ENCODE measurements at places on chromosomes 16 and 17.
A peak's percentile ranks its signal among the peaks of the same experiment; 100 is the strongest.

- DNase-seq, result no peak
Measured at GRCh38 chr16:58331024-58331707, 36.3 kb upstream of the PRSS54 start.

GRCh38 chr17:66570447-66571195 lies 264.3 kb upstream of the CACNG5 start:
- DNase-seq, result no peak

- no peak for DNase-seq
Measured at GRCh38 chr16:22272870-22273650, 24.1 kb upstream of the POLR3E start.

- DNase-seq, result no peak
Measured at GRCh38 chr17:20154286-20155000, 145.3 kb downstream of the SPECC1 start.

DNA sequence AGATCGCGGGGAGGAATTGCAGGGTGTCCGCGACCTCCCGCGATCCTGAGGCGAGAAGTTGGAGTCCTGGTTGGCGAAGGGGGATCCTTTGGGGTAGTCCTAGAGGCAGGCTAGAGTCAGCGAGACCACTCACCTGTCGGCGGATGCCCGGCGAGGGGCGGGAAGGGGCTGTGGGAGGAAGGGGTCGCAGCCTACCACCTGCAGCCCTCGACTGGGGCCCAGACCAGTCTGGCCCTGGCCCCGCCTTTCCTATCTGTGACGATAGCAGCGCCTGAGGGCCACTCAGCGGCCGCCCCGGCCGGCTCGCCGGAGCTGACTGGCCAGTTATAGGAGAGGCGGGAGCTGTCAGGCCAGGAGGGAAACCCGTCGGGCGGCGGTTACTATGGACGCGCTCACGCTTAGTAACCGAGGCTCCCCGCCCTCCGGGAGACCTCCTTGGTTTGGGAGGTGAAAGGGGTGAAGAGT lies at the start of gene TEKT3:
TEKT3 (minus strand) TSS at position 213 of the 465 bp plus-strand sequence. CDS start 10,012 bp downstream, outside the sequence.
- DNase-seq, result peak; percentile 34

GRCh38 chr17:76781056-76781982 lies 43.4 kb downstream of the MFSD11 start:
- no peak for DNase-seq

DNA sequence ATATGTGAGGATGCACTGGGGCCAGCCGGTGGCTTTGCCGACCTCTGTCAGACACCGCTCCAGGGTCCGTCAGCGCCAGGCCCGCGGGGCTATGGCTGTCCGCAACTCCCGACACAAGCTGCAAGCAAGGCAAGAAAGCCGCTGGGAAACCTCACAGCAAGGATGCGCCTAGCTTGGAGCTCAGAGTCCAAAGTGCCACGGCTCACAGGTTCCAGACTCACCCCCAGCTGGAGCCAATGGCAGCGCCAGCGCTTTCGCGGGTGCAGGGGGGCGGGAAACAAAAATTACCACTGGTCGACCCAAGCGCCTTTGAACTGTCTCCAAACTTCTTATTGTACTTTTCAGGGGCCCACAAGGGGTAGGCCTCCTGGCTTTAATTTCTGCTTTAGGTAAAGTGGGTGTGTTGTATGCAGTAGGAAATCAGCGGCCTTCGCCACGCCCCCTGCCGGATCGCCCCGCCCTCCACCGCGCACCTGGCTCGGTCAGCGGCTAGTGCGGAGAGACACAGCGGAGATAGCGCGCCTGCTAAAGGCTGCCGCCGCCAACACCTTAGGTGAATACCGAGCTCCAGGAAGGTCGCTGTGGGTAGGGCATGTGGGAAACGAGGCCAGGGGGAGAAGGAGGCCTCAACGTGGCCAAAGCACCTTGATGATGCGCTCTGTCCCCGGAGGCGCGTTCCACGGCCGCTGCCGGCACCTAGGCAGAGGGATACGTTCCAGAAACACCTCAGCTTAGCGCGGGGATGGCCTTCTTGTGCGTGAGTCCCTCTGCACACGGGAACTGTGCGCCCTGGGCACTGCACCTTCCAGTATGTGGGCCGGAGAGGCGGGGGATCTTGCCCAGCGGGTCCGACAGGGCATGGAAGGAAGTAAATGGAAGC lies 61.0 kb upstream of the RBL2 start:
- no peak for DNase-seq

DNA sequence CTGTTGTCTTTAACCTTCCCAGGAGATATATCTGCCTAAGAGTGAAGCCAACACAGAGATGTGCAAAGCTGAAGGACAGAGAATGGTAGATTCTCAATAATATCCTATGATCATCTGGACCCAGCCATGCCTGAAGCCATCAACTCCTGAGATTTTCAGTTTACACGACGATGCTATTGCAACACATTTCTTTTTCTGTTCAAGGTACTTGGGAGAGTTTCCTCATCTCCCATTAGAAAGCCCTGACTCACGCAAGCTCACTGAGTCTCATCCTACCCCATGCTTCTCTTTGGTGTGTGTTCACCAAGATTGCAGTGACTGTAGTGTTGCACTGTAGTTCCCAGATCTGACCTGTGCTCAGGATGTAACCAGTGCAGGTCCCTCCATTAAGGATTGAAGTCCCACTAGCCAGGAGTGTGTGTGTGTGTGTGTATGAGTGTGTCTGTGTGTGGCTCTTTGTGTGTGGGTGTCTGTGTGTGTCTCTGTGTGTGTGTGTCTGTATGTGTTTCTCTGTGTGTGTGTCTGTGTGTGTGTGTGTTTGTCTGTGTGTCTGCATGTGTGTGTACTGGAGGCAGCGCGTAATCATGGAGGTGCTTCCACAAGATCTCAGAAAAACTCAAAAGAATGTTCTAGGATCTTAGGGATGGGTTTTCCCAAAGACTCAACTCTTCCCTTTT lies 15.5 kb downstream of the CES1 start:
- no peak for DNase-seq

- DNase-seq, result no peak
Measured at GRCh38 chr17:59972778-59973177, 8.2 kb upstream of the RNFT1 start.

- DNase-seq, result no peak
Measured at GRCh38 chr16:1781758-1782407, 488 bp downstream of the SPSB3 start.

DNA sequence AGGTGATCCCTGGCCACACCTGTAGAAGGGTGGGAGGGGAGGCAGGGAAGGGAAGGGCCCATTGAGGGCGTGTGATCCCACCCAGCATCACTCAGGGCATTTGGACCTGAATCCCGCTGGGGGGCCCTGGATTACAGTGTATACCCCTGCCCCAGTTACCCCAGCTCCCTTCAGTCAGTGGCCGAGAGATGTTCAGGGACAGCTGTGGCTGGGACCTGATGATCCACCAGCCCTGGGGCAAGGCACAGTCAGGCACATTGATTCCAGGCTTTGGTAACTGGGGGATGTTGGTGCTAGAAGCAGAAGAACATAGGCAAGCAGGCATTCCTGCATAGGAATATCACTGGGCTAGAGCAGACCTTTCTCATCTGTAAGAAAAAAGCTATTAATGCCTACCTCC lies 170.3 kb downstream of the FOXL1 start:
- DNase-seq, result no peak

GRCh38 chr17:64448665-64449512 lies at the start of gene MILR1:
Gene MILR1 (plus strand): TSS chr17:64449115. CDS start chr17:64449169, 54 bp downstream.
- DNase-seq, result no peak

DNA sequence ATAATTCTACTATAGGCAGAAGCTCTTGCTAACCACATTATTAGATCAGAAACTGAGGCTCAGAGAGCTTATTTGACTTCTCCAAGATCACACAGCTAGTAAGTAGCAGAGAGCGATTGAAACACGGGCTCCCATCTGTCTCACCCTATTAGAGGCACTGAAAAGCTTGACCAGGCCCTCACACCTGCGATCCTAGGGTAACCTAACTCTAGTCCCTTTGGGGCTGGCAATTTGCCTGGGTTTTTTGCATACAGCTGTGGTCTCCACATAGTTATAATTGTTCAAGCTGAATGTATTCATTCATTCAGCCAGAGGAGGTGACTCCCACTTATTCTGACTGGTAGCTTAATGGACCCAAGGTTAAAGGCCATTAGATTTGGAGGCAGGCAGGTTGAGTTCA lies 121.2 kb downstream of the ANKFN1 start:
- no peak for DNase-seq

GRCh38 chr17:6340708-6341107 lies 94.2 kb downstream of the AIPL1 start:
- no peak for DNase-seq

GRCh38 chr17:5355421-5356129 lies 63.9 kb downstream of the NUP88 start:
- DNase-seq, result peak; percentile 12

DNA sequence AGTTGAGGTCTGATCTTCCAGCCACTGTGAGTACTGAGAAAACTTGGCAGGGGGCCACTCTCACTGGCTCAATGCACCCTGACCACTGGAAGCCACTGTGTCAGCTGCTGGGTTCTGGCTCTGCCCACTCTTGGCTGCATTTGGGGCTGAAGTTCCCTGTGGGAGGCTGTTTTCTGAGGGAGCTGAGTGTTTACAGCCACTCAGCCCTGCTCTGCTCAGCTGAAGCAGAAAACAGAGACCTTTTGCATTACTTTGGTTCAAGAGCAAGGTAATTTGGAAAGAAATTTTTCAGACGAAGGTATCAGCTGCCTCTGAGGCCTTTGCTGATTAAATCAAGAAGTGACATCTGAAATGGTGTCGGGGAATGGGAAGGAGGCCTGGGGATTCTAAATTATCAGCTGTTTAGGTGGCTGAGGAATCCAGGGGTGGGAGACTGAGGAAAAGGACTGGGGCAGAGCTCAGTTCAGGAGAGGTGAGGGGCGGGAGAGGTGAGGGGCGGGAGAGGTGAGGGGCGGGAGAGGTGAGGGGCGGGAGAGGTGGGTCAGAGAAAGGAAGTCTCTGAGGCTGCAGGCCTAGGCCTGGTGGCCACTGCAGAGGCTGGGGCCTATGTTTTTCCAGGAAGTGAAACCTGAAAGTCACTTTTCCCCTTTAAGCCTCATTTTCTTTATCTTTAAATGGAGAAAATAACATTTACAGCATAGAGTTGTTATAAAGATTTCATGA lies at the start of gene ACSM5:
ACSM5 (plus strand) TSS at position 137 of the 723 bp plus-strand sequence. CDS start 1,951 bp downstream, outside the sequence.
- DNase-seq, result no peak

GRCh38 chr17:8149419-8150193 lies 2.6 kb downstream of the PER1 start:
- no peak for DNase-seq

DNA sequence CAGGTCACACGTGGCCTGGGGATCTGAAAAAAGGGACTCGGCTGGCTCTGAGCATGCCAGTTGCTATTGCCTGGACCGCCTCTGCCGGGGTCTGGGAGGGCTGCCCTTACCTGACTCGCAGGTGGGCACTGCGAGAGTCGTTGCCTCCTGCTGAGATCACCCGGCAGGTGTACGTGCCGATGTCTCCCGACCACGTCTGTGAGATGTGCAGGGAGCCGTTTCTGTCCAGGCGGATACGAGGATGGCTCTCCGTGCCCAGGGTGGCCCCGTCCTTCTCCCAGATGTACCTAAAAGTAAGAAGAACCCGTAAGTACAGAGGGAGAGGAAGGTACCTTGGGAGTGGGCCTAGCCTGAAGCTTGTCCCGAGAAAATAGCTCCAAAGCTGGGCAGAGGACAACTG lies 112.0 kb upstream of the CDC42EP4 start:
- no peak for DNase-seq

DNA sequence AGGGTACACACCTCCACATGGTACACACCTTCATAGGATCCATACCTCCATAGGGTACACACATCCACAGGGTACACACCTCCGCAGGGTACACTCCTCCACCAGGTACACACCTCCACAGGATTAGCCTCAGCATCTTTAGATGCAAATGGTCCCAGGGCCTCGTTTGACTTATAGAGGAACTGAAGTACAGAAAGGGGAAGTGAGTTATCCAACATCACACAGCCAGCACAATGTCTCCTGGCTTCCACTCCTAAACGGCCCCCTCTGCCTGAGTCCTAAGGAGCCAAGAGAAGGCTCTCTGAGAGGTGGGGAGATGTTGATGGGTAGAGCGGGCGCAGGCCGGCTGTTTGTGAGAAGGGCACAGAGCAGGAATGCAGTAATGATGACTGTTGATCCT lies 12.0 kb downstream of the FOXN1 start:
- DNase-seq, result no peak

DNA sequence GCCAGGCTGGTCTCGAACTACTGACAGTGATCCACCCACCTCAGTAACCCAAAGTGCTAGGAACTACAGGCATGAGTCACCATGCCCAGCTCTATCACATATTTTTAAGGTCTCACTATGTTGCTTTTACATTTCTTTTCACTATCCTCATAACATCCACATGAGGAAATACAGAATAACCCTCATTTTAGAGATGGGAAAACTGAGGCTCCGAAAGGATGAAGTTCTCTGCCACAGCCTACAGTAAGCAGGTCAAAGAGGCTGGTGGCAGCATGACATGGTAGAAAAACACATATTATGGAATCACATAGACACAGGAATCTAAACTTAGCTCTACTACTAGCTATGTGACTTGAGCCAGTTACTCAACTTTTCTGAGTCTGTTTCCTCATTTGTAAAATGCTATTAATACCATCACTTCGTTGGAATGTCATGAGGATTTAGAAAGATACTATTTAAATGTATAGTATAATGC lies 32.2 kb downstream of the APPBP2 start:
- no peak for DNase-seq

Data from DMS153 (cell line).